Stimulated activated memory B cell treated with anti-CD40 and anti-IgM and Interleukin-4, amounts not matched to agents 10 μg/mL and 1 μg/mL and 100 μg/mL, for 72 hours (primary cell): ENCODE measurements at places on chromosomes 2 and 18.

- H3K4me3 ChIP-seq, result no peak overlapping the region
- ATAC-seq, result no peak
- H3K4me1 ChIP-seq, result peaks cover 23% of the 10 kb centered on the region
- no peaks in the 10 kb centered on the region for H3K36me3 ChIP-seq
- H3K27ac ChIP-seq, result no peak overlapping the region
Measured at GRCh38 chr2:38600921-38601455, 1.7 kb downstream of the HNRNPLL start.

- H3K27ac ChIP-seq, result no peak overlapping the region
- no peak overlapping the region for H3K4me3 ChIP-seq
- ATAC-seq, result no peak
- peaks cover 58% of the 10 kb centered on the region for H3K27me3 ChIP-seq
- H3K4me1 ChIP-seq, result no peaks in the 10 kb centered on the region
Measured at GRCh38 chr2:127011231-127011661, 95.7 kb downstream of the BIN1 start.

DNA sequence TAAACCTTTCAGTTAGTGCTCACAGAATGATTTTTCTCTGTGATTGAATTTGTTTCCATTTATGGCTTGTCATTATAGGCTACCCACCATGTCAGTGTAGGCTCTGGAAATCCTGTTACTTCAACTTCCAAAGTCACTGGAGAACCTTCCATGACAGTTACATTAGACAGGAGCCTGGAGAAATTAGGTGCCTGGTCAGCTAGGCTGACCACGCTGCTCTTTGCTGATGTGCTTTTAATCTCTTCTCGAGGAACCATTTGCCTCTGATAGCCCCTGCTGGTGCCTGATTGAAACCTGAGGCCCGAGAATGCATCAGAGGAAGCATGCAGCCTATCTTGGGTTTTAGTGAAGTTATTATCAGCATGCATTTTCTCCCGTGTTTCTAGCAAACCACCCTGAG is 29.6 kb upstream of the TTN start:
- no peaks in the 10 kb centered on the region for H3K4me1 ChIP-seq
- no peak for ATAC-seq
- peaks cover 46% of the 10 kb centered on the region for H3K36me3 ChIP-seq
- no peak overlapping the region for H3K4me3 ChIP-seq

DNA sequence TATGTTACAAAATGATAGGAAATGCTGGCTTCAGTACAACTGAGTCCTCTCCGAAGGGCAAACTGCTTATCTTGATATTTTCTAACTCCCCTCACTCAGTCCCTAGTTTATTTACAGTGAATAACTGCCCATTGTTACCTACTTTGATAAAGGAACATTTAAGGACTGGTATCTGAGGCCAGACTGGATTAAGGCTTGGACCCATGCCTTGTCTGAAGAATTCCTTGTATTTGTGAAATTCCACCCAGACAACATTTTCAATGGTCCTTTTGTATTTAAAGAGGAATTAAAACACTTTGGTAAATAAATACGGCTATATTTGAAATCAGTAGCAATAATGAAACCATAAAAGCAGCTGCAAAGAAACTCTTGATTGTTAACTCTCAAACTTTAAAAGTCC is 58.3 kb downstream of the PELI1 start:
- no peak for ATAC-seq
- no peaks in the 10 kb centered on the region for H3K27me3 ChIP-seq
- H3K4me1 ChIP-seq, result peaks cover 44% of the 10 kb centered on the region
- H3K4me3 ChIP-seq, result no peak overlapping the region

DNA sequence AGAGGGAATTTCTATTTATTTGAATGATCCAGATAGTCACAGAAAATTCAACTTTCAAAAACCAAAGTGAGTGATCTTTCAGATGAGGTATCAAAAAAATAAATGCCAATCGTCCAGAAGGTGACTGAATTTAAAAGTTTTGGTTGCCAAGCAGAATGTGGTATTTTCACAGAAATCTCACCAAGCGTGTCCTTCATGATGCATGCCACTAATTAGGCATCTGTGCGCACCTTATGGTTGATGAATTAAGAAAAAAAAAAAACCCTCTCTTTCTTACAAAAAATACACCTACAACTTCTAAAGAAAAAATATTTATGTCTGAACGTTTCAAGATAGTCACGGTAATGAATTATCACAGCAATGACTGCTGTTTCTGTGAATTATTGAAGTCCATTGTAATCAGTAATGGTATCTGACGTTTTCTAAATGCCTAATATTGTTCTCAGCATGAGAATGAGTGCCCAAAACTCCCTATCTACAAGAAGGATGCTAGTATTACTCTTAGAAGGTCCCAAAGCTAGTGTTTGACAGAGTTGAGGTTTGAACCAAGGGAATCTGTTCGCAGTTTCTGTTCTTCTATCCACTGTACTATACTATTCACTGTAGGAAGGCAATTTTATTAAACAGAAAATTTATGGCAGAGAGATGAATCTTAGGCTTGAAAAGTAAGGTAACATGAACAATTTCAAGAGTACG is 219.6 kb upstream of the NETO1 start:
- no peaks in the 10 kb centered on the region for H3K27me3 ChIP-seq
- H3K4me1 ChIP-seq, result no peaks in the 10 kb centered on the region
- no peaks in the 10 kb centered on the region for H3K36me3 ChIP-seq
- ATAC-seq, result no peak
- no peak overlapping the region for H3K27ac ChIP-seq

DNA sequence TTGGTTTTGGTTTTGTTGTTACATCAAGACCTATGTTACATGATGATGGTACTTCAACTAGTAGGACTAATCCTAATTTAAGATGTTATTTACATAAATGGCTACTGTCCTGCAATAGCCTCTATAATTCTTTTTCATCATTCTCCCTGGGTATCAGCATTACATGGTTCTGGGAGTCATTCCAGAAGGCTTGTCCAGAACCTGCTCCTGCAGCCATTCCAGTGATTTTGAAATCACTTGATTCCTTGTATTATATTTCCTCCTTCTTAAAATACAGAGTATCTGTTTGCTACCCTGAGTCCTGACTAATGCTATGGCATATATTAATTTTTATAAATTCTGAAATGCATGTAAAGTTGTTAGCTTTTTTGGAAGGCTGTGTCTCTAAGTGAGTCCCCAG is 400.5 kb upstream of the MEIS1 start:
- no peaks in the 10 kb centered on the region for H3K36me3 ChIP-seq
- no peaks in the 10 kb centered on the region for H3K27me3 ChIP-seq
- no peak for ATAC-seq

DNA sequence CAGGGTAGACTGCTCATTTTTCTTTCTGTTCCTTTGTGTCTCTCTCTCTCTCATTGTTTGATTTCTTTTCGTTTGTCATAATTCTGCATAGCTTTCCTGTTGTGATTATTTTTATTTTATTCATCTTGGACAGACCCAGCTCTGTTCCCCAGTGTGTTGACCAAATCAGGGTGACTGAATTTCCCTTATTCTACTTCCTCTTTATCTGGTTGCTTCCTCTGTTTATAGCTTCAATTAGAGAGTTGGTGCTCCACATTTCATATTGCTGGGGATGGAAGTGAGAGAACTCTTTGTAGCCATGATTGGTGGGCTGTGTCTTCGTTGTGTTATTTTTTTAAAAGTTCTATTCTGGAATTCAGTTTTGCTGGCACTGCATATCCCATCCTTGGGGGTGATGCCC is 19.1 kb downstream of the PROKR1 start:
- peak overlapping the region; percentile 46 for H3K27ac ChIP-seq
- peak; percentile 67 for ATAC-seq
- peaks cover 17% of the 10 kb centered on the region for H3K4me1 ChIP-seq
- no peaks in the 10 kb centered on the region for H3K36me3 ChIP-seq
- peaks cover 11% of the 10 kb centered on the region for H3K27me3 ChIP-seq
- H3K4me3 ChIP-seq, result no peak overlapping the region

DNA sequence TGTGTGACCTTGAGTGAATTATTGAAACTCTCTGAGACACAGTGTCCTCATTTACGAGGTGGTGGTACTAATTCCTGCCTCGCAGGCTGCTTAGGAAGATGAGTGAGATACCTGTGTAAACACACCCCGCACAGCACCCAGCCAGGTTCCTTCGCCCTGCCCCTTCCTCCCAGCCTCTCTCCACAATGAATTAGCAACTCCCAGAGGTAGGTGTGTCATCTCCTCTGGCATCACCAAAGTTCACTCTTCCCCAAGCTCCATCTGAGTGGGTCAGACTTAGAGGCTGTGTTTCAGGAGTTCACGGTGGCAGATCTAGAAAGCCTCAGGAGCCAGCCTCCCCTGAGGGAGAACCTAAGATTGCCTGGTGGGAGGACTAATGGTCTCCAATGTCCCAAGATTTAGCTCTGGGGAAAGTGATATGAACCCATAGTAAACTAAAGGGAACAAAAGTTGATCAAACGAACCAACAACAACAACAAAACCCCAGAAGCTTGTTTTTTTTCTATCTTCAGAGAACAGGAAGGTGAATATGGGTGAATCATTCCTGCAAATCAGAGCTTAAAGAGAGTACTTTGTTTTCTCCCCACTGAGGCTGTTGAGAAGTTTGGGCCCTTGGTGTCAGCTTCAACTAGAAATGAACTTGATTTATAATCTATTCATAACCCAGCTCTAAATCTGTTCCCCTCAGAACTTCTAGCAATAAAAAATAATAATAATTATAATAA is 44.4 kb upstream of the NRP2 start:
- no peak for ATAC-seq
- no peak overlapping the region for H3K27ac ChIP-seq
- H3K4me3 ChIP-seq, result no peak overlapping the region
- H3K36me3 ChIP-seq, result no peaks in the 10 kb centered on the region
- H3K27me3 ChIP-seq, result peaks cover 34% of the 10 kb centered on the region

- no peaks in the 10 kb centered on the region for H3K4me1 ChIP-seq
- no peak overlapping the region for H3K27ac ChIP-seq
- ATAC-seq, result no peak
- no peak overlapping the region for H3K4me3 ChIP-seq
- no peaks in the 10 kb centered on the region for H3K36me3 ChIP-seq
Measured at GRCh38 chr2:150624001-150624401, 136.5 kb upstream of the RND3 start.

DNA sequence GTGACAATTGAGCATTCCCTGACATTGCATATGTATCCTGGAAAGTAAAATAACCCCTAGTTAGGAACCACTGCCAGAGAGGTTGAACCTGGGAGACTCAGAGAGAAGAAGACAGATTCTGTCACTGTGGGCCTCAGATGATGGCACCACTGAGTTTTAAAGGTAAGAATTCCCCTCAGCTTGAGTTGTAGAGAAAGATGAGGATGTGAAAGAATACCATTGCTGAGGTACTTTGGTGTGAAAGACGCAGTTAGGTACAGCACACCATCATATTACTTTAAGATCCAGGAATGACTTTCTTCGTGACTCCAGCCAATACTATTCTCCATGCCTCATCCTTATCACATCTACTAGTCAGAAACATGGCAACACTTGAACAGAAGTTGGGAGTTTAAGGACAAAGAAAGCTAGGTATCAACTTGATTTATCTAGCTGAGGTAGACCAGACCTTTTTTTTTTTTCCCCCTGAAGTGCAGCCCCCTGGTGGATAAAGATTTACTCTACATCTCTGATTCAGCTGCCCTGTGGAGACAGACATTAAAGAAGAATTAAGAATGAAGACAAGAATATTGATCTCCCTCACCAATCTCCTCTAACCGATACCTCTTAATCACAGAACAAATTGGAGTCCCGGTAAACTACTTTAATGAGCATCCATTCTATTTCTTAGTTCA is 630.5 kb upstream of the FANCL start:
- no peaks in the 10 kb centered on the region for H3K36me3 ChIP-seq
- peaks cover 14% of the 10 kb centered on the region for H3K4me1 ChIP-seq
- no peaks in the 10 kb centered on the region for H3K27me3 ChIP-seq
- peak; percentile 75 for ATAC-seq
- H3K27ac ChIP-seq, result no peak overlapping the region

DNA sequence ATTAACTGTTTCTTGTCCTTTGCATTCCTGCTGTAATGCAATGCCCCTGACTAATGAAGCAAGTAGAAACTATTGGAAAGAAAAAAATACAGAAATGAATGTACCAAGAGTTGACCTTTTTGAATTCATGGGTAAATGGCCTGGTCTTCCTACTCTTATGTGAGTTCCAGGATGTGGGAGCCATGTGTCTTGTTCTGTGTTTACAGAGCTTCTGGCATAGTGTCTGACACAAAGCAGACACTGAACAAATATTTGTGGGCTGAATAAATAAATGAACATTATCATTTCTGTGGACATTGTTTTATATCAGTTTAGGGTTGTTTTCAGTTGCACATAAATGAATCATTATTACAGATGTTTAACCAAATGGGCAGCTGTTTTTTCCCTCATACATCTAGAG is 155.5 kb downstream of the CD8B2 start:
- no peak overlapping the region for H3K27ac ChIP-seq
- H3K4me1 ChIP-seq, result no peaks in the 10 kb centered on the region
- no peak for ATAC-seq
- no peaks in the 10 kb centered on the region for H3K27me3 ChIP-seq
- H3K4me3 ChIP-seq, result no peak overlapping the region

DNA sequence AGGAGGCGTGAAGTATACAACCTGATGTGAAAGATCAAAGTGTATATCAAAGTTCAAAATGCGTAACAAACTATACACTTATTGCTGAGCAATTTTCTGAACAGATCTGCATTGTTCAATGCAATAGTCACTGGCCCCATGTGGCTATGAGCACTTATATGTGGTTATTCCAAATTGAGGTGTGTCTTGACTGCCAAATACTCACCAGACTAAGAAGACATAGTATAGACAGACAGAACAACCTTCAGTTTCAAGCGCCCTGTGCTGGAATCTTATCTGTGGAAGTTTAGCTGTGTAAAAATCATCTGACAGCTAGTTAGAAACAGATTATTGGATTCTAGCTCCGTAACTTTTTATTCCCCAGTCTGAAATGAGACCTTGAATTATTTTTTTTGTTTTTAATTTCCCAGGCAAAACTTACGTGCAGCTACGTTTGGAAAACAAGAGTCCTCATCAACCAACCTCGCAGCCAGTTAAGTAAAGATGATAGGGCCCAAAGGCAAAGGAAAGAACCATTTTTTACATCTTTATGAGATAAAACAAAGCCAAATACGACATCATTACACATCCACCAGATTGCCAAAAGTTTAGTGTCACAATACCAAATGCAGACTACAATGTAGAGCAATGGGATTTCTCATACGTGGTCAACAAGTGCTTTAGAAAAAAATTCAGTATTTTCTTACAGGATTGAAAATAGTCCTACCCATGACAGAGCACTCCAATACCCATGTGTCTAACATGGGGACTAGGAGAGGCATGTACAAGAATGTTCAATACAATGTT is 37.2 kb downstream of the MBOAT2 start:
- H3K27me3 ChIP-seq, result no peaks in the 10 kb centered on the region
- H3K36me3 ChIP-seq, result no peaks in the 10 kb centered on the region
- H3K27ac ChIP-seq, result no peak overlapping the region
- no peak for ATAC-seq
- H3K4me3 ChIP-seq, result no peak overlapping the region

GRCh38 chr2:7835693-7836680 is 845.9 kb upstream of the ID2 start:
- H3K4me3 ChIP-seq, result no peak overlapping the region
- no peaks in the 10 kb centered on the region for H3K27me3 ChIP-seq
- H3K36me3 ChIP-seq, result no peaks in the 10 kb centered on the region
- no peak overlapping the region for H3K27ac ChIP-seq
- peaks cover 13% of the 10 kb centered on the region for H3K4me1 ChIP-seq
- peak; percentile 67 for ATAC-seq

- H3K4me3 ChIP-seq, result no peak overlapping the region
- peaks cover 17% of the 10 kb centered on the region for H3K27me3 ChIP-seq
- no peak overlapping the region for H3K27ac ChIP-seq
- peaks cover 5% of the 10 kb centered on the region for H3K4me1 ChIP-seq
- H3K36me3 ChIP-seq, result no peaks in the 10 kb centered on the region
Measured at GRCh38 chr2:98388081-98388480, 41.8 kb downstream of the CNGA3 start.
